Posterior vena cava (tissue), 2 donors: ENCODE measurements at places on chromosomes 3 and 15. TPM values are rescaled to one million over a fixed set of nuclear protein-coding genes. Genes with fewer than 3 reads are reported as not detected.

CKMT1A gene
- not detected for total RNA-seq

INKA1 gene
- 5.9 TPM for total RNA-seq

IL17RC gene
- total RNA-seq = 41.1 TPM

TIMP4 gene
- 19.2 TPM for total RNA-seq

DPP8 gene
- 40.9 TPM for total RNA-seq

ZNF502 gene
- total RNA-seq = 5.8 TPM

ATG3 gene
- total RNA-seq = 54.3 TPM

TGM5 gene
- total RNA-seq = 0.56 TPM

MNS1 gene
- 1.5 TPM for total RNA-seq

CCDC71 gene
- 14.3 TPM for total RNA-seq

TTLL3 gene
- total RNA-seq = 24.9 TPM

HTR3E gene
- total RNA-seq = not detected

SRP14 gene
- 160 TPM for total RNA-seq

RPSA gene
- total RNA-seq = 783 TPM

FBXL2 gene
- total RNA-seq = 10.1 TPM

GPR171 gene
- total RNA-seq = 1.4 TPM

C2CD4A gene
- not detected for total RNA-seq

GNAT1 gene
- not detected for total RNA-seq

NEK11 gene
- total RNA-seq = 8.2 TPM

MINAR1 gene
- total RNA-seq = 0.76 TPM

BOC gene
- 51.6 TPM for total RNA-seq

PLIN1 gene
- total RNA-seq = 3.8 TPM

CAMP gene
- total RNA-seq = not detected

IGF2BP2 gene
- total RNA-seq = 4.1 TPM

SLC12A1 gene
- not detected for total RNA-seq

SUSD5 gene
- total RNA-seq = 3.7 TPM

NEIL1 gene
- 25.3 TPM for total RNA-seq

ZNF774 gene
- 4.0 TPM for total RNA-seq
